ENCODE measurements at places on chromosomes 12 and 14.

DNA sequence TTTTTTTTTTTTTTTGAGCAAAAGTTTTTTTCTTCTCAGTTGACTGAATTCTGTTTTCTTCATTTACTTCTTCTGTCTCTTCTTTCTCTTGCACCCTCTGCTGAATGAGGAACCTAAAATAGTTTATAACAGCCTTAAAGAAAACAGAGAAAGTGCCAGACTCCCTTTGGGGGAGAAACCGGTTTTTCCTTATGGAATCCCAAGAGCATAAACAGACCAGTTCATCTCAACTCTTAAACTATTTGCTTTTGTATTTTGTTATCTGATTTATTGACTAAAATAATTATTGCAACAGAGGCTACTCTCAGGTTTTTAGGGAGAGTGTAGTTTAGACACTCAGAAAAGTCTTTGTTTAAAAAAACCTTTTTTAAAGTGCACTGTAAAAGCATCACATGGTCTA is 30.2 kb downstream of the ST8SIA1 start:
- no peak for DNase-seq

DNA sequence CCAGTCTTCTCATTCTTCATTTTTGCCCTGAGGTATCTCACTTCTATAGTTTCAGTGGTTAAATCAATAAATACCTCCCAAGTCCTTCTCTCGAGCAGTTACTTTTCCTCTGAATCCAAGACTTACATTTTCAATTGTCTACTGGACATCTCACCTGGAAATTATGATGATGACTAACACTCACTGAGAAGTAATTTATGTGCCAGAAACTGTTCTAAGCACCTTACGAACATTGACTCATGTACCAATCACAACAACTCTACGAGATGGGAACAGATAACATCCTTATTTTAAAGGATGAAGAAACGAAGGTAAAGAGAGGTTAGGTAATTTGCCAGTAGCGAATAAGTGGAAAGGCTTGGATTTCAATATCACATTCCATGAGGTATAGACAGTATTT is 94.1 kb downstream of the EML5 start:
- no peak for DNase-seq

GRCh38 chr12:91778091-91778832 is 367.4 kb downstream of the BTG1 start:
- DNase-seq: no peak

DNA sequence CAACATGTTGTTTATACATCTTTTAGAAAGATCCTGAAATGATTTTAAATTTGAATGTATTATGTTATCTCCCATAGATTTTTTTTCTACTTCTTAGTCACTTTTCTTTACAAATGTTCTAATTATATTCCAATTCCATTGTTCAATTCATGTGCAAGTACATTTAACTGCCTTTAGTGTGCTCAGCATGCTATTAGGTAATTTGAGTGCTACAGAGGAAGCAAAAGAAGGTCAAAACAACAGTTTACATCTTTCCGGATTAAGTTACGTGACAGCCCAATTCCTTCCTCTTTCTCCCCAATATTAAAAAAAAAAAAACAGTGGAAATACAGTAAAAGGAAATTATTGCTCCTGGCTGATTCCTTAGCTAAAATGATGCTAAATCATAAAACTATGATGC is 98.3 kb downstream of the RTN1 start:
- no peak for DNase-seq

DNA sequence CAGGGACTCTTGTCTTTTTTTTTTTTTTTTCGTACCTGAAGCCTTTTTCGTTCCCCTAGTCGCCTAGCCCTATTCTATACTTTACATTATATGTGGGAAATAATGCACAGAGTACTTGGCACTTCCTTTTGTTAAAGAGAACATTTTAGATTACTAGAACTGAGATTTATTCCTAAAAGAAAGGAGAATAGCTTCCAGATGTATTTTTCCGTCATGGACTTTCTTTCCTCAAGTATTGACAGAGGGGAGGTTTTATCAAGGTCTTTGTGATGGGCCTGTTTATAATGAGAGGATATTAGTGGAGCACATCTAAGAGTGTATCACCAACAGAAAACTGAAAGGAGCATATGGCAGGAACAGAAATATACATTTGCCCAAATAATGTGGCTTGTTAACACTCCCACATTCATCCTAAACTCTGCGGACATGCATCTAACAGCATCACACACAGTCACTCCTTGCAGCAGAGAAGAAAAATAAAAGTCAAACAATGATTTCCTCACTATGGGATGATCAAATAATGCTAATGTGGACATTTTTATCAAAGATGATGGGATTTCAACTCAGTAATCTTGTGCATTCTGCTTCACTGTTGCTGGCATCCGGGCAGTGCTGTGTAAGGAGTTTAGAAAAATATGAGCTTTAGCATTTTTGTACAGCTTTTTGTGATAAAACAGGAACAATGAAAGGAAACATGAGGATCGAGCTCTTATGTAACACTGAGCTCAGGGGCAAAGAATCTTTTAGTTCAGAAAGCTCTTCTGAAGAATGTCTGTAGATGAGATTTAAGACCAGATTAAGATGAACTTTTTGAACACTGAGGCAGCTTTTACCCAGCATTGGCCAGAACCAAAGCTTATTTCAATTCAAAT is 183.1 kb downstream of the EGLN3 start:
- DNase-seq: no peak

GRCh38 chr14:47674543-47675465 is 601 bp downstream of the MDGA2 start:
- no peak for DNase-seq

DNA sequence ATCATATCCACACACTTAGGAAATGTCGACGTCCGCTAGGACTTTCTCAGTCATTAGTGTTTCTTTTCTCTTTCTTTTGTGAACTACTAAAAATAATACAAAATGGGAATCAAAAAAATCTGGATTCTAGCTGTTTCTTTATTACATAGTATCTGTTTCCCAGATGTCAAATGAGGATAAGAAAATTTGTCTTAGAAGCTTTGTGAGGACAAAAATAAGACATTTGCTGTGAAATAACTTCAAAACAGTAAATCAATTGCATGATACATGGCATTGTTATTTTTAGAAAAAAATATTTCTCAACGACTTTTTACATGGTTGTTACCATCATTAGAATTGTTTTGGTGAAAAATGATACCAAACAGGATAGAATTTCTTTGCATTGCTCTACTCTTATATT is 71.4 kb upstream of the IFNG-AS1 start:
- no peak for DNase-seq

DNA sequence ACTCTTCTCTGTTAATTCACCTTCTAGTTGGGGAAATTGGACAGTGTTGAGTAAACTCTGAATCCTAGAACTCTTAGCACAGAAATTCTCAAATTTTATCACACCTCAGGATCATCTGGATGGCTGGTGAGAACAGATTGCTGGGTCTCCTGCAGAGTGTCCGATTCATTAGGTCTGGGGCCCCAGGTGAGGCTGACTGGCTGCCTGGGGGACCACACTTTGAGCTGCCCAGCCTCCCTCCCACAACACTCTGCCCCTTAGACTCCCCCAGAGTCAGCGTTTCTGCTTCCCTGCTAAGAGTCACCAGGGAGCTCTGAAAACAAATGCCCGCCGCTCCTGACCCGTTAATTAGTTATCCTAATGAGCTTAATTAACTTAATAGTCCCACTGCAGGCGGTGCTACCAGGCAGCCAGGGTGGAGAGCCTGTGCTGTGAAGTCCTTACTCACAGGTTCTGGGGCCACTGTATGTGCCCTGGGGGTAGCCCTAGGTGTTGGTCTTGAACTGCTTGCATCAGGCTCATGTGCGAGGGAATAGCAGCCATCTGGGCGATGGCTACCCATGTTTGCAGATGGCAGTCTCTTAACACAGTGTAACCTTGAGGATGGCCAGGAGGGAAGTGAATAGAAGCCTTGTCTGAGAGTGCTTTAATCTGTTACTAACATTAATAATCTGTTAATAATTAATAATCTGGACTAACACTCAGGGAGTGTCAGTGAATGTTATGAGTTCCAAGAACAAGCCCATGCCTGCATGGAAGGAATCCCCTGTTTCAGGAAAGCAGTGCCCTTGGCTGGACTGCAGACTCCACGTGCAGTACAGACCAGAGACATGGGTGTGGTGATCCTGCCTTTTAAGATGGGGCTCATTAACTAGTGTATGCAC is 35.6 kb downstream of the AACS start:
- DNase-seq: no peak

- no peak for DNase-seq
Observed at GRCh38 chr14:89134640-89135039, 282.4 kb downstream of the FOXN3 start.

GRCh38 chr12:91989143-91989542 is 156.5 kb downstream of the BTG1 start:
- DNase-seq: no peak

GRCh38 chr12:72081777-72082176 is 143.1 kb downstream of the TPH2 start:
- no peak for DNase-seq

- no peak for DNase-seq
Observed at GRCh38 chr12:53200107-53200457, 7.0 kb downstream of the ITGB7 start.

DNA sequence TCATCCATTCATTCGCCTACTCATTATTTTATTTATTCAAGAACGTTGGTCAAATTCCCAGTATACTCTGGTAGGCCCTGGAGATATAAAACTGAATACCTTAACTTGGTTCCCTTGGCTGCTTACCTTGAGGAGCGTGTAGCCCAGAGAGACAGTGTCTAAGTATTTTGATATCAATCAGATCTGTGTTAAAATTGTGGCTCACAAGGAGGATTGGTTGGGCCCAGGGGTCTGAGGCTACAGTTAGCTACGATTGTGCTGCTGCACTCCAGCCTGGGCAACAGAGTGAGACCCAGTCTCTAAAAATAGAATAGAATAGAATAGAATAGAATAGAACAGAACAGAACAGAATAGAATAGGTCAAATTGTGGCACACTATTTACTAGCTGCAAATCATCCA is 438.4 kb downstream of the ADAMTS20 start:
- DNase-seq: no peak

Measured in stimulated activated CD8-positive, alpha-beta memory T cell treated with anti-CD3 and anti-CD28 coated beads, Interleukin-4, amount 100 ng/mL, for 1 hour (primary cell).